Non-pigmented ciliary epithelial cell (primary cell): ENCODE measurements at places on chromosomes 4 and X.

DNA sequence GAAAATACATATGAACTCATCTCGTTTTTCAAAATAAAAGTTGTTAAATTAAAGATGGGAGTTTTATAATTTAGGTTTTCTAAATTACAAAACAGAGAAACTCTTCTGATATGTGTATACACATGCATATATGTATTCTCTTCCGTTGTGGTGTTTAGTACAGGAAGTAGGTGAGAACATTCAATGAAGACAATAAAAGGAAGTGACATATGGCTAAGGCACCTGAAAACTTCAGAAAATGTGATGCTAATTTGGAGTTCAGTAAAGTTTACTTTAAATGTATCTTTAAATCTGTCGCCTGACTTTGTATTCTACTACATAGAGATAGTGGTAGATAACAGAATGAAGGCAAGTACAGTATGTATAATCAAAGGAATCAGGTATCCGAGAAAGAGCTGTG, 33.5 kb upstream of the ITM2A start:
- DNase-seq, result no peak

DNA sequence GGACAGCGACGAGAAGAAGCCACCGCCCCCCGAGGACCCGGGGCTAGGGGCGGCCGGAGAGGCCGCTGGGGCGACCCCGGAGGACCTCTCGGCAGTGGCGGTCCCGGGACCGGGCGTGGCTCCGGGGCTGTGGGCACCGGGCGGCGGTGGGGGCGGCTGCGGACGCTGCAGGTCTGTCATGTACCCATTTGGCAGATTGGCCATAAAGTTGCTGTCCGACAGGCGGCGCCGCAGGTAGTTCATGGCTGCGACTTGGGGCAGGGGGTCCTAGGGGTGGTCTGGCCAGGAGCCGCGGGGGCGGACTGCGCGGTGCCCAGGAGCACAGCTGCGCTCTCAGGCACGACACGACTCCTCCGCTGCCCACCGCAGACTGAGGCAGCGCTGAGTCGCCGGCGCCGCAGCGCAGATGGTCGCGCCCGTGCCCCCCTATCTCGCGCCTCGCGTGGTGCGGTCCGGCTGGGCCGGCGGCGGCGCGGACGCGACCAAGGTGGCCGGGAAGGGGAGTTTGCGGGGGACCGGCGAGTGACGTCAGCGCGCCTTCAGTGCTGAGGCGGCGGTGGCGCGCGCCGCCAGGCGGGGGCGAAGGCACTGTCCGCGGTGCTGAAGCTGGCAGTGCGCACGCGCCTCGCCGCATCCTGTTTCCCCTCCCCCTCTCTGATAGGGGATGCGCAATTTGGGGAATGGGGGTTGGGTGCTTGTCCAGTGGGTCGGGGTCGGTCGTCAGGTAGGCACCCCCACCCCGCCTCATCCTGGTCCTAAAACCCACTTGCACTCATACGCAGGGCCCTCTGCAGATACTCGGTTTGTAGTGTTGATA, at the start of gene SYN1:
TSS of gene SYN1 (minus strand) at position 372 of the 817 bp plus-strand sequence. CDS start at position 243, 129 bp downstream.
- no peak for DNase-seq

GRCh38 chr4:53538756-53539155, 52.5 kb downstream of the LNX1 start:
- DNase-seq, result no peak

DNA sequence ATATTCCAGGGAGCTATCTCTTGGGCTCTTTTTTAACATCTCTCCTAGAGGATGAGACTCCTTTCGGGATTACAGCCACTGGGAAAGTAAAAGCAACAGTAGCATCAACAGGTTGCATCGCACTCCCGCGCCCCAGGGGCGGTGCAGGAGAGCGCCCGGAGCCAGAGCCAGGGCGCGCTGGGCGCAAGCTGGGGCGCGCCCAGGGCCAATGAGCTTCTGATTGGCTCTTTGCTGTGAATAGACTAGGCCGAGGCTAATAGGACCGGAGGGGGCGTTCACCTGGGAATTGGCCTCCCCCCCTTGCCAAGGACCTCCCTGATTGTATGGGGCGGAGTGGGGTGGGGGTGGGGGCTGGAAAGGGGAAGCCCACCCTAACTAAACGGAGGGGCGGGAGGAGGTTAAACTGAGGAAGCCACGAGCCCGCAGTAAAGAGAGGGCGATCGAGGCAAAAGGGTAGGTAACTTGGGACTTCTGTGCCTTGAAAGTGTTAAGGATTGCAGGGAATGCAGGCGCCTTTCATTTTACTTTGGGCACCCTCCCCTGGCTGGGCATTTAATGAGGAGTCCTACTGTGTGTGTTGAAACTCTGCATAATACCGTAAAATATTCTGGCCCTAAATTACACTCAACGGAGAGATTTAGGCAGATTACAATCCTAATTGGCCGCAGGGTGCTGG, 1.1 kb upstream of the ATOH1 start:
- DNase-seq, result no peak

DNA sequence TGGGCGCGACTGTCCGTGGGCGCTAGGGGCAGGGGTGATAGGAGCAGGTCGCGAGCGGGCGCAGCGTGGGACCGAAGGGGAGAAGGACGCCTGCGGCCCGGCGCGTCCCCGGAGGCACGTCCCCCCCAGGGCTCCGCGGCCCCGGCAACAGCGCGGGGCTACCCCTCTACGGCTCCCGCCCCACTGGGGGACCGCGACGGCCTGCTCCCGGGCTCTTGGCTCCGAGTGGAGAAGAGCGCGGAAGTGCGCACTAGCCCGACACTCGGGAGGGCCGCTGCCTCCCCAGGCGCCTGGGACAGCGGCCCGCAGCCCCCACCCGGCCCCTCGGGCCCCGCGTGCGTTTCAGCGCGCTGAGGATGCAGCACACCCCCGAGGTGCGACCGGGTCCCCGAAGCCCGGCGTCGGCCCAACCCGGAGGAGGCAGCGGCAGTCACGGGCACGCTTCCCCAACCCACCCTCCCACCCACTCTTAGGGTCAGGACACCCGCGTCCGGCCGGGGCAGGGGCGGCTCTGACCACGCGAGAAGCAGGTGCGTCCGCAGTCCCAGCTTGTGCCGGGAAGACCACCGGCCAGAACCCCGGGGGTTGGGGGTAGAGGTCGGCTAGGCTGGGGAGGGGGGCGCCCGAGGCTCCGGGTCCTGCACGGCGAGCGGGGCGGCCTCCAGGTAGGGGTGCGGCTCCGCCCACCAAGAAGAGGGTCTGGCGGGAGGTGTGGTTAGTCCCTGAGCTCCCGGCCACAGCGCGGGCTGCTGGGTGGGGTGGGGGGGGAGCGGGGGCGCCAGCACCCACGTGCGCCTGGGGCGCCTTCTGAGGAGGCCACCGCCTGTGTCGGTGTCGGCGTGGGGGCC, 18.5 kb upstream of the NAT8L start:
- no peak for DNase-seq

- peak; percentile 73 for DNase-seq
Measured at GRCh38 chr4:139419388-139419914, 34.5 kb upstream of the RAB33B start.

DNA sequence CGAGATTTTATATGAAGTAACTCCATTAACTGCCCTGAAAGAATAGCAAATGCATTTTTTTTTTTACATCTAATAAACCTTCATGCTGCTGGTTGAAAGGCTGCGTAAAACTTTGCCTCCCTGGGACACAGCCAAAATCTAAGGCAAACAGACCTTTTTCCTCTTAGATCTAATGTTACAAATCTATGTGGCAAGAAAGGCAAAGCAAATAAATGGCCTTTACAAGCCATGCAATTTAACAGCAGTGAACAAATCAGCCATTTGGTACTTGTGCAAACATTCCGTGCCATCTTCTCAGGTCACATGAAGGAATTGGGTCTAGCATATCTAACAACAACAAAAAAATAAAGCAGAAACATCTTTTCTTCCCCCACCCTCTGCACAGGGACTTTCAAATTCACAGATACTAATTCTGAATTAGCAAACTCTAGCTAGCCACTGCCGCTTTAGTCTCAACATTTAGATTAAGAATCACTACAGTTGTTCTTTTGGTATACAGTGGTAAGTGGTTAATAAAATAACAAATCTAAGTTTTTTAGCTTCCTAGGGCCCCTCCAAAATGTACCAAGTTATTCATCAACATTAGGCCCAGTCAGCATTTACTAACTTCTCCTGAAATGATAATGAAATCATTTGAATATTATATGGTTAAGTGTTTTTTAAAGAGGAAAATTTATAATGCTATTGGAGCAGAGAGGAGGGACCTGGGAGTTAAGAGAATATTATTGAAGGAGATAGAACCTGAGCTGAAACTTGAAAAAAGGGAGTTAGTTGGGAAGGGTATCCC, 593.8 kb downstream of the SMARCA1 start:
- DNase-seq, result no peak

- no peak for DNase-seq
Measured at GRCh38 chr4:26048378-26048882, 134.4 kb downstream of the SMIM20 start.
